Muscle of leg (tissue), 16 donors: ENCODE measurements at places on chromosomes 7 and 10. TPM values are rescaled to one million over a fixed set of nuclear protein-coding genes. Genes with fewer than 3 reads are reported as not detected.
A peak's percentile ranks its signal among the peaks of the same experiment; 100 is the strongest.

- DNase-seq, result peak; percentile 25
Measured at GRCh38 chr7:96388166-96388565, 66.3 kb upstream of the SLC25A13 start.

DNA sequence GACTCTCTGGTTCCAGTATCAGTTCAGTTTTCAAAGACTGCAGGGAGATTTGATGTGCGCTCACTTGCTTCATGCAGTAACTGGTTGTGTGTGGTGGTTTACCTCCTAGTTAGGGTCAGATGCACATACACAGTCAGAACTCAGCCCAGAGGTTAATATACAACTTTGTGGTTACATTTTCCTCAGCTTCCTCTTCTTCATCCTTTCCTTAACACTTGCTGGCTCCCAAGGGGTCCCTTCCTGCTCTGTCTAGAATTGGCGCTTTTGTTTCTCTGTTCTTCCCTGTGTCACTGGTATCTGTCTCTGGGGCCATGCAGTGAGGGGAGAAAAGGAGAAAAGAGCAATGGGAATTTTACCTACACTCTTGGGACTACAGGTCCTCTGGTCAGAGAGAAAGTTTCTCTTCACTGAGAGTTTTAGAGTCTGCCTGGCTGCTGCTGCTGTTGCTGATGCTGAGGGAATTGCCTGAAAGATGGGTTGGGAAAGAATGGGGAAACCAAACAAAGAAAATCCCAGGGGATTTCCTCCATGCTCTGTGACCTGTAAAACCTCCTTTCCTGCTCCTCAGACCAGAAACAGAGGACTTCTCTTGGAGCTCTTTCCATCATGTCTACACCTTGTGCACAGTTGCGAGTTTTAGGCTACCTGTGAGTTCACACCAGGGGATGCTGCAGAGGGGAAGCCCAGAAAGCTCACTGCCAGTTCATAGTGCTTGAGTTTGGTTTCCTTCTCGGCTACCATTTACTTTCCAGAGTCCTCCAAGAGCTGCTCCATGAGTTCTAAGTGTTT lies 74.6 kb downstream of the WDFY4 start:
- DNase-seq, result no peak

- DNase-seq, result no peak
Measured at GRCh38 chr10:124996127-124996853, 54.4 kb downstream of the ZRANB1 start.

GRCh38 chr10:3834404-3834803 lies 49.4 kb upstream of the KLF6 start:
- DNase-seq, result no peak

DNA sequence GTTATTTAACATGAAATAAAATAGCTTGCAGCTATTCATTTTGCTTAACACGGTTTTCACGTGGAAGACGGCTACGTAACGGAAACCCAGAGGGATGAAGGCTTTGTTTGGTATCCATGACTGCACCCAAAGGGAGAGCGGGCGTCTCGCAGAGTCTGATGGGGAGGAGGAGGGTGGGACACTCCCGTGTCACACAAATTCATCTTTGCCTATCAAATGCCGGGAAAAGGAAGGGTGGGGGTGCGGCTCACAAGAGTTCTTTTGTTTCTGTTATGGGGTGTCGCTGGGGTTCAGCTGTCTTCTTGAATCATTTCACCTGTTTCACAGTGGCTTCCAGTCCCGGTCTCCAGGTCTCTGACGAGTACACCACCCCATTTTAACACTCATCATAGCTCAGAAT lies 108.5 kb downstream of the ZRANB1 start:
- no peak for DNase-seq

DNA sequence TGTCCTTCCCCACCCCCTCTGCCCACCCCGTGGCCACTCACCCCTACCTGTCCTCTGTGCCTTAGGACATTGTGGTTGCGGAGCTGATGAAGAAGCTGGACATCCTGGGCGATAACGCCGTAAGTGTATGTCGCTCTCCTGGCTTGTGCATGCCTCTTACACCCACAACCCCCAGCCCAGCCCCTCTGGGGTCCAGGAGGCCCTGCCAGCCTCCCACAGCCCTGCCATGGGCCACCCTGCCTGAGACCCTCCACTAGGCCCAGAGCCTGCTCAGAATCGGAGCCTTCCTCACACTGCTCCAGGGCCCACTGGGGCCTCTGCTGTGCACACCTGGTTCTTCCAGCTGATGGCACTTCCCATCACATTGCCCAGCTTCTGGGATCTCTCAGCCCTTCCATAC lies 36.8 kb upstream of the DPYSL4 start:
- no peak for DNase-seq

DNA sequence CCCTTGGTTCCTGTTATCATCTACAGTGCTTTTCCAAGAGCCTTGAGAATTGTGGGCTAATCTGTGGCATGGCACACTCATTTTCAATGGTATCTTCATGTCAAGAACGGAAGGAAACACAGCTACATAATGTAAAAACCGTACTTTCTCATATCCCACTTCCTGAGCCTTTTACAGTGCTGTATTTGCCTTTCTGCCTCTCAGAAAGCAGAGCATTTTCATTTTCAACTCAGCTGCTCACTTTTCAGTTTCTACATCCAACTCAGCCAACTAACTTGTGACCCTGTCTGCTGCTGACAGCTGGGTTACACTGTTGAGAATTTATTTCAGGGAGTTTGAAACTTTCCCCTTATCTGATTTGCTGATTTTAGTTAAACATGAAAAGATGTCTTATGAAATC lies 875.8 kb upstream of the KCND2 start:
- no peak for DNase-seq

Gene CPVL
- 24.3 TPM for polyA plus RNA-seq

DNA sequence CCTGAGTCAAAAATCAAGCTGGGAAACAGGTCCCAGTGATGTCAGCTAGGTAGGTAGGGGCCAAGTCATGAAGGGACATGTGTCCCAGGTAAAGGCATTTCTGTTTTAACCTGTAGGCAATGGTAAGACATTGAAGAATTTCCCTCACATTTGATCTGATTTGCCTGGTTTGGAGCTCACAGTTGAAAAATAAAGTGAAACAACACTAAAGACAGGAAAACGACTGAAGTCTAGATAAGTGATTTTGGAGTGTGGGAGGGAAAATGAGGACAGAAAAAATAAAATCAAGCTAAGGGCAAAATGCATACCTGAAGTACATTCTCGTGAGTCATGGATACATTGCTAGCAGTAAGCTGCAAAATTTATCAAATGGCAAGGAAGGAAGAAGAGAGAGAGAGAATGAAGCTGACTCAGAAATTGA lies 169.9 kb downstream of the SKIDA1 start:
- no peak for DNase-seq

GRCh38 chr7:151409667-151410404 lies at the start of gene WDR86:
Gene WDR86, minus strand, starts transcription at chr7:151410038. Its CDS starts 449 bp downstream, at chr7:151409589.
- DNase-seq, result peak; percentile 62

GRCh38 chr7:42527004-42527403 lies 290.0 kb upstream of the GLI3 start:
- no peak for DNase-seq

Gene UMAD1
- 7.6 TPM for polyA plus RNA-seq
